ENCODE measurements at places on chromosomes 3 and 15. TPM values are rescaled to one million over a fixed set of nuclear protein-coding genes. Genes with fewer than 3 reads are reported as not detected.

GRCh38 chr3:74562558-74563269 is 51.7 kb downstream of the CNTN3 start:
- DNase-seq = no peak

CASR gene
- total RNA-seq = 0.05 TPM

TMEM42 gene
- 7.6 TPM for total RNA-seq

CDHR4 gene
- 0.32 TPM for total RNA-seq

- no peak for DNase-seq
These were observed 177.7 kb downstream of the VGLL4 start for GRCh38 chr3:11465744-11466616.

All from activated CD4-positive, alpha-beta T cell treated with anti-CD3 and anti-CD28 coated beads for 36 hours (primary cell).